ENCODE measurements at places on chromosomes 11 and 22.

- DNase-seq = no peak
Measured at GRCh38 chr11:41254966-41255365, 204.5 kb downstream of the LRRC4C start.

DNA sequence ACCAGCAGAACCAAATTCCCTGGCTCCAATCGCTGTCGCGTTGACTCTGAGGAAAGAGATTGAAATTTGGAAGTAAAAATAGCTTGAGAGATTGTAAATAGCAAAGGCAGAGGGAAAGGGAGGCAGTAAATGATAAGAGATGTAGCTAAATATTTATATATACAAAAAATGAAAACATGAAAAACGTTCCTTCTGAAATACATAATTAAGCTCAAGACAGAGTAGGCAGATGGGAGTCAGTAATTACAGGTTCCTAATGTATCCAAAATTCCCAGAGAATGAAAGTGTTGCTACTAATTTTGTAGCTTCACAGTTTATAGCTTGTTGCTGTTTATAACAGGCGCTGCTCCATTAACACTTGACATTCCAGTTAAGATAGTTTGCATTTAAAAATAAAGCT is 648.7 kb downstream of the KCNA4 start:
- no peak for DNase-seq

DNA sequence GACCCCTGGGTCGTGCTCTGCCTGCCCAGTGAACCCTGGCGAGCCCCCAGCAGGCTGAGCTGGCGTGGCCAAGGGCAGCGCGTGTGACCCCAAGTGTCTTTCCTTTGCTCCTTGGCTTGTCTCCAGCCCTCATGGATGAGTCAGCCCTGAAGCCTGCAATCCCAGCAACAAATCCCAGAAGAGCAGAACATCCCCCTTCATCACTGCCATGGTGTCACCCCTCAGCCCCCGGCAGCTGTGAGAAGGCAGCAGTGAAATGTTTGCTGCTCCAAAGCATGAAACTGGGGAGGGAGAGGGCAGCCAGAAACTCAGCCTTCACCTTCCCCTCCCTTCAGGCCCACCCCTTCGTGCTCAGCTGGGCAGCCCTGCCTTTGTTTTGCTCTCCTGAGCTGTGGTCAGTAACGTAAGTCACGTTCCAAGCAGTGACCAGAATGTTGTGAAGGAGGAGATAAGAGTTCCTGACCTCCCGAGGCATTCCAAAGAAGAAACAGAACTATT is 29.8 kb downstream of the ADAMTS15 start:
- peak; percentile 89 for DNase-seq

GRCh38 chr11:2512431-2513407 is 67.9 kb downstream of the KCNQ1 start:
- no peak for DNase-seq

DNA sequence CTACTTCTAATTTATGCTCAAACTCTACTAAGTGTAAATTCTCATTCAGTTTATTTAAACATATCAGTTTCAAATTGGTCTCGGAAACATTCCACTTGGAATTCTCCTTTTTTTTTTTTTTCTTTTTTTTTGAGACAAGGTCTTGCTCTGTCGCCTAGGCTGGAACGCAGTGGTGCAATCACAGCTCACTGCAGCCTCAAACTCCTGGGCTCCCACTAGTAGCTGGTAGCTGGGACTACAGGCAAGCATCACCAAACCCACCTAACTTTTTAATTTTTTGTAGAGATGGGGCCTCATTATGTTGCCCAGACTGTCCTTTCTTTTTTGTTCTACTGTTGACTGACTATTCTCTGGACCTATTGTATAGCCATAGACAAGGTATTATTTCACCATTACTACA is 33.3 kb upstream of the CCDC81 start:
- DNase-seq = no peak

DNA sequence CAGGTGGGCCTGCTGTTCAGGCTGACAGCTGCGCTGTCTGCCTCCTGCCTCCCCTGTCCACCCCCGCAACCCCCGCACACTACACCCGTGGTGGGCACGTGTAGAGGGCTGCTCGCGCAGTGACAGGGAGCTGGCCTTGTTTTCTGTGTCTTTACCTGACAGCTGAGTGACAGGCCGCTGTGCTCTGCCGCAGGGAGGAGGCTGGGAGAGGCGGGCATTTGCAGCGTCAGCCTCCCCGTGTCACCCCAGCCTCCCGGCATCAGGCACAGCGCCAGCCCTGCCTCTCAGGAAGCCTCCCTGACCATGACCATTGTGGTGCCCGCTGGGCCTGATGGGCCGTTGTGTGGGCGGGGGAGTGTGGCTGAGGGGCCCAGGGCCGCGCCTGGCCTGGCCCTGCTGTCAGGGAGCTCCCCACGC is 32.0 kb upstream of the RELT start:
- peak; percentile 18 for DNase-seq

DNA sequence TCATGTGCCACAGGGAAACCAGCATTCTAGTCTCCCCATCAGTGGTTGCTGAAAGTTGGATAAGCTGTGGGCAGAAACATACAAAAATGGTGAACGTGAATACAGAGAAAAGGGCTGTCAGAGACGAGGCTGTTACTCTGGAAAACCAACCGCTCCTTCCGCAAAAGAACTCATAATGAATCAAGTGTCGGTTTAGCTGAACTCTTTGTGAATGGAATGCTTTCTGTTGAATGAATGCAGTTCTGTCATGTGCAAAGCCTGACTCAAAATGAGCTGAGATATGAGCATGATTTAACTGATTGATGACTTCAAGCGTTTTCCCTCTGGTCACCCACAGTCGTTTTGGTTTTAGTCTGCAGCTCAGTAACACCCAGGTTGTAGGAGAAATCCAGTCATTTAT is 298.3 kb downstream of the ETS1 start:
- DNase-seq = peak; percentile 7

DNA sequence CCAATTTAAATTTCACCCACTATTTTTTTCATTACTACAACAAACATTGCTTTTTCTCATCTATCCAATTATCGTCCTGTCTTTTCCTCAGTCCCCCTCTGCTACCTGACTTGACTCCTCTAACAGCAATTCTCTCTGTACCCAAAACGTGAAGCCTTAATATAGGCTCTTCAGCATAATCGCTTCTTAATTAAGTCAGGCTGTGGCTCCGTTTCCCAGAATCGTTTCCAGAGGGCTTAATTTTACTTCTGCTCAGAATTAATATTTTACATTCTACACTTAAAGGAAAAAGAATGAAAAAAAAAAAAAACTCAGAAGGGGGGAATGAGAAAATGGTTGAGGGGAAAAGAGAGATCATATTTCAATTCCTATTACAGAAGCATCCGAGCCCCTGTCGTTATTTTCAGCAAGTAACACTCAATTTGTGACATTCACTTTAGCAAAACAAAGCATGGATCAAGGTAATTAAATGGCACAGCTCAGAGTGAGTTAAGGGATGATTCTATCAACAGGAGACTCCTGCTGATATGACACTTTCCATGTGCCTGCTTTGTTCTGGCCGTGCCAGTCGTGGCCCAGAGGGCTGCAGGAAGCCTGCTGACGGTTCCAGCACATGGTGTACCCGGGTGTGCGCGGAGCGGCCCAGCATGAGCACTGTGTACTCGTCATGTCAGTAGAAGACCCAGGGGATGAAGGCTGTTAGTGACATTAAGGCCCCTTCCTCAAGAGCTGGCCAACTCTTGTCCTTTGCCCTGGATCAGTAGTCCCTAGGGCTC is 272.5 kb downstream of the NTM start:
- no peak for DNase-seq

DNA sequence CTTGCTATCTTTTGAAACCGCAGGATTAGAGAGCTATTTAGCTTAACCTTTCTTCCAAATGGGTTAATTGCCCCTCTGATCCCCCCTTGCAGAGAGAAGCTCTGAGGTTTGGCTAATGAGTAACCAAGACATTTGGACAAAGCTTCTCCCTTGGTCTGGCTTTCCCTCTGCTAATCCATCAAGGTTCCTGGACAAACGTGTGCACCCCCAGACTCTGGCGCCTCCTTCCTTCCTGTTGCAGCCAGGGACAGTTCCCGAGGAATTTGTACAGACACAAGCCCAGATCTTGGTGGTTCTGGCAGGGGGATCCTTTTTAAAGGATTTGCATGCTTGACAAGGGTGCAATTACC is 1.6 kb downstream of the KIAA1671 start:
- peak; percentile 52 for DNase-seq

DNA sequence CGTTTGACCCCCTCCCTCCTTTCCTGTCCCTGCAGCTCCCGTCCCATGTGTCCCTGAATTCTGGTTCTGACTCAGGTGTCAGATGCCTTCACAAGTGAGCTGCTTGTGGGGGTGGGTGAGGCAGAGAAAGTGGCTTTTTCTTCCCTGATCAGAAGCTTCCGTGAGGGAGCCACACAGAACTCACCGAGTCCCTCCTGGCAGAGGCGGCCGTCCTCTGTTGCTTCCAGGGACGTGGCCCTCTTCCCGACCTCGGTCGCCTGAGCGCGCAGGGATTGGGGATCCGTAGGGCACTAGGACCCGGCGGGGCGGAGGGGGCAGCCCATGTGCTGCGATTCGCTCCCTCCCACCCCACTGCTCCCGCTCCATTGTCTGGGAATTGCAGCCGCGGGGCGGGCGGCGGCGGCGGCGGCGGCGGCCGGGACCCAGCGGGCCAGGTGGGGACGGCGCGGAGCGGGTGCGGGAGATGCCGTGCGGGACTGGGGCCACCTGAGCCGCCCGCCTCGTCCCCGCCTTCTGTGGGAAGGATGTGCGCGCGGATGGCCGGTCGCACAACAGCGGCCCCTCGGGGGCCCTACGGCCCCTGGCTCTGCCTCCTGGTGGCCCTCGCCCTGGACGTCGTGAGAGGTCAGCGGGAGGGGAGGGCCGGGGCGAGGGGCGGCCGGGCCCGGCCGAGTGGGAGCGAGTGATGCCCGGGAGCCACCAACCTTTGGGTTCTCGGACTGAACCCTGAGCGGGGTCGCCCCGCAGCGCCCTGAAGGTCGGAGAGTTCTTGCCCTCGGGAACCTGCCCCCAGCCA is at the start of gene TMEM132A:
TMEM132A (plus strand) TSS at position 351 of the 796 bp plus-strand sequence; CDS start at position 525, 174 bp downstream.
- DNase-seq = peak; percentile 84

DNA sequence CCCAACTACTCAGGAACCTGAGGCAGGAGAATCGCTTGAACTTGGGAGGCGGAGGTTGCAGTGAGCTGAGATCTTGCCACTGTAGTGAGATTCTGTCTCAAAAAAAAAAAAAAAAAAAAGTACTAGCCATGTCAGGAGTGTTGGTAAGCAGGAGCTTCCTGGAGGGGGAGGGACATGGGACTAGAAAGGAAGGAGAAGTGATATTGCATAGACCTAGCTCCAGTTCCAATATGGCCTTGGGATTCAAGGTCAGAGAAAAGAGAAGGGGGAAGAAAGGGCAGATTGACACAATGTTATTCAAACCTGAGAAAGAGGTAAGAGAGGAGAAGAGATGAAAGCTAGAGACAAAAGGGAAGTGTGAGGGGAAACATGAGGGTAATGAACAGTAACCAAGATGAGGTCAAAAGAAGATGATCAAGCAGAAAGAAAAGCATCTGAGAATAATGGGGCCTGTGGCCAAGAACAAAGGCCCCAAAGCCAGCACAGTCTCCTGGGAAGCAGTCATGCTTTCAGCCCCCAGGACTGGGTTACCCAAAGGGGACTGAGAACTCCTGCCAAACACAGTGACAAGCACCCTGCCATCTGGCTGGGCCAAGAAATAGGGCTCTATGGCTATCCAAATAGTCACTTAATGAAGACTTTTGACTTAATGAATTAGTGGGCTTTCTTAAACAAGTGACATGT is 51.7 kb upstream of the FTH1 start:
- DNase-seq = no peak

- DNase-seq = no peak
Measured at GRCh38 chr11:70824605-70825245, 426.4 kb downstream of the CTTN start.

GRCh38 chr11:89484896-89485295 is 6.3 kb downstream of the NOX4 start:
- DNase-seq = peak; percentile 23

- no peak for DNase-seq
Measured at GRCh38 chr11:76656571-76657081, 13.9 kb downstream of the LRRC32 start.

GRCh38 chr11:122214567-122214966 is 98.6 kb upstream of the BLID start:
- no peak for DNase-seq

GRCh38 chr22:20186183-20186870 is 35.5 kb upstream of the CCDC188 start:
- no peak for DNase-seq

All from kidney tubule cell (primary cell).